ENCODE measurements at places on chromosomes 11 and 22.

DNA sequence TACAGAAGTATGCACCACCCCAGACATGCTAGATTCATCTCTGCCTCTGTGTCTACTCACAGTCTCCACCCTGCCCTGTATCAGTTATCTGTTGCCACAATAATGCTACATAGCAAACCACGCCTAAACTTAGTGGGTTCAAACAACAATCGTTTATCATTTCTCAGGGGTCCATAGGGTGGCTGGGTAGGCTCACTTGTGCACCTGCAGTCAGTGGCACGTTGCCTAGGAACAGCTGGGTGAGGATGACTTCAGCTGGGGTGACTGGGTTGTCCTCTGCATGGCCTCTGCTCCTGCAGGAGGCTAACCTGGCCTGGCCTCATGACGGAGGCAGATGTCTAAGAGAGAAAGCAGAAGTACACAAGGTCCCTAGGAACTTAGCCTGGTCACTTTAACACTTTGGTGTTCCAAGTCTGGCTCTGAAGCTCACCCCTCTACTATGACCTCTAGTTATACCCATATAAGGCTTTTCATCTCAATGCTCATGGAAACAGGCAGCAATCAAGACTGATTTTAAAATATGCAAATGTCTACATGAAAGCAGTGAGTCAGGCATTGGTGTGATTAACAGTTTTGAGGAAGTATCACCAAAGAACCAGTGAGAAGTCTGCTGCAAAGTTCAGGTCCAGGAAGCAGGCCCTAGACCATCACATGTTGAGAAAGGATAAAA, 10.7 kb downstream of the OLFML1 start:
- peak; percentile 58 for DNase-seq

DNA sequence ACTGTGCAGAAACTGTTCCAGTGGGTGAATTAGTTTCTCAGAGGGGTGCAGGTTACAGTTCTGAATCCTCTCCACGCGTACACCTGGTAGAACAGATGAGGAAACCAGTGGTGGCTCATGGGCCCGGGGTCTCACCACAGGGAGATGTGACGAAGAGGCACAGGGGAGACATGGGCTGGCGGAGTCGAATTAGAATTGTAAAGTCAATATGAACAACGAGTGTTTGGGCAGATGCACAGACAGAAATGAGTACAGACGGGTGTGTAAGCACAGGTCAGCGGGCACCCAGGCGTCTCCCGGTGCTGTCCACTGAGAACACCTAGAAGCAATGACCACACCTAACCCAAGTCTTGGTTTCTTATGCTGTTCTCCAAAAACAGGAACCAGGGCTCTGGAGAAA, 41.8 kb downstream of the GNB1L start:
- DNase-seq = no peak

DNA sequence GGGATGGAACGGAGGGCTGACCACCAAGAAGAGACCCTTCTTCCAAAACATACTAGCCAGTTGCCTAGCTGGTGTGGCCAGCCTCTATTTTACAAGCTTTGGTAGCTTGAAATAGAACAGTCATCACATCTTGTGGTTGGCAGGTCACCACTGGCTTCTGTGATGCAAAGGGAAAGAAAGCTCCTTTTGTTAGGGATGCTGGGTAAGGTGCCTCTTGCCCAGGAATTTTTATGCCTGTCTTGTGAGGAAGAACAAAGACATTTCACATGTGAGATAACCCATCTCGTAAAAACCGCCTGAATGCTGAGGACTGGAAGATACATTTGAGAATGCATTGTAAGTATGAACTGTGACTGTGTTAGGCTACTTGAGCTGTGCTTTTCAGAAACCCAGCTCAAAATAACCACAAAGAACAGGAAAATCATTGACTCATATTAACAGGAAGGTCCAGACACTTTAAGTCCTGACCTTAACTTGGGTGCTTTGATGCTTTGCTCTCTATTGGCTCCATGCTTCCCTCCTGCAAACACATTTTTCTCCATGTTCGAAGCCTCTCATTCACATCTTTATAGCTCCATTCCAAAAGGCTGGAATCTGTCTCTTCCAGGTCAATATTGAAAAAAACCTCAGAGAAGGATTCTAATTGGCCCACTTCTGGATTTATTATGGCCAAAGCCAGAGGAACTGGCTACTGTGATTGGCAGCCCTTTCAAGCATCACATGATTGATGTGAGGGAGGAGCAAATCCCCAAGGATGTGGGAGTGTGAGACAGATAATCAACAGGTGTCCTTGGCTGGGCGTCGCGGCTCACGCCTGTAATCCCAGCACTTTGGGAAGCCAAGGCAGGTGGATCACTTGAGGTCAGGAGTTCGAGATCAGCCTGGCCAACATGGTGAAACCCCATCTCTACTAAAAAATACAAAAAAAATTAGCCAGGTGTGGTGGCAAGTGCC, 53.9 kb downstream of the MICAL2 start:
- DNase-seq = no peak

DNA sequence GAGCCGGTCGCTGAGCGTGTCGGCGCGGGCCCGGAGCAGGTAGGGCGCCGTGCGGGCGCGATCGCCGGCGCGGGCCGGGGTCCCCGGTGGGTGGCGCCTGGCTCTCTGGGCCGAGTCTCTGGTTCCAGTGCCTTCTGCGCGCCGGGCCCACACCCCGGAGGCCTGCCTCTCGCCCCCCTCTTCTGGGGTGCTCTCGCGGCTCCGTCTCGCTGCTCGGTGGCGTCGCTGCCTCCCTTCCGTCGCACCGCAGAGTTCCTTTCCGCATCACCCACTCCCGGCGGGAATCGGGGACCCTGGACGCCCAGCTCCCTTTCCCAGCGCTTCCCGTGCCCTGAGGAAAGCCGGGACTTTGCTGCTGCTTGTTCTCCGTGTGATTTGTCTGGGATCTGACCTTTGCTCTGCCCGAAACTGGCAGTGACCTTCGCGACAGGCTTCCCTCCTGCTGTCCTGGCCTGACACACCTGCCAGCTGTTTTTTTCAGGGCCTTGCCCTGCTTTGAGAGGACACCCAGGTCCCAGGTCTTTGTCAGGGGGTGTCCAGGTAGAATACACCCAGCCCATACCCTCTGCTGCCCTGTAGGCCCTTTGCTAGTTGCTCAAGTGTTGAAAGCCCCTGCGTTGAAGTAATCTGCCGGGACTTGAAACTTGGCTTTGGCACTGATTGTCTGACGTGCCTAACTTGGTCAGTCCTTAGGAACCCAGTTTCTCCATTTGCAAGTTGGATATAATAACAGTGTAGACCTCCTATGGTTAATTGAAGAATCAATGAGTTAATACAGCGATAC, 711 bp downstream of the FDX1 start:
- peak; percentile 49 for DNase-seq

- no peak for DNase-seq
These were observed 11.1 kb downstream of the CCKBR start for GRCh38 chr11:6270584-6271246.

GRCh38 chr22:23753385-23753784, 840 bp downstream of the VPREB3 start:
- DNase-seq = no peak
